ENCODE measurements at places on chromosomes 5 and 9. TPM values are rescaled to one million over a fixed set of nuclear protein-coding genes. Genes with fewer than 3 reads are reported as not detected.

GRCh38 chr5:36658038-36658756 is 51.8 kb downstream of the SLC1A3 start:
- H3K4me3 ChIP-seq = no peak overlapping the region
- DNase-seq = no peak
- H3K4me1 ChIP-seq = no peaks in the 10 kb centered on the region
- no peaks in the 10 kb centered on the region for H3K36me3 ChIP-seq

GRCh38 chr5:168430296-168430695 is 56.0 kb upstream of the RARS1 start:
- no peaks in the 10 kb centered on the region for H3K4me1 ChIP-seq
- H3K36me3 ChIP-seq = no peaks in the 10 kb centered on the region
- H3K27me3 ChIP-seq = no peaks in the 10 kb centered on the region
- H3K4me3 ChIP-seq = no peak overlapping the region
- no peak overlapping the region for H3K27ac ChIP-seq
- DNase-seq = no peak

DNA sequence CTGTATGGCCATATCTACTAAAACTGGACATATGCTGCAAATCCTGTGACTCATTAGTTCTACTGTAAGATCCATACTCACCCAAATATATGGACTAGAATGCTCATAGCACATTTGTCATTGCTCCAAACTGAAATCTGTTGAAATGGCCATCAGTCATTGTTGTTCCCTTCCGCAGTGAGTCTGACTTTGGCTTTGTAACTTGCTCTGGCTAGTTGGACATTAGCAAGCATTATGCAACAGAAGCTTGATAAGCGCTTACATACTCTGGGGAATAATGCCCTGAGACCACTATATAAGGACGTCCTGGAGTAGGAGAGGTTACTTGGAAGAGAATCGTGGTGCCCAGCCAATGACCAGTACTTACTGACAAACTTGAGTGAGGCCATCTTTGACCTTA is 9.0 kb downstream of the KIAA1958 start:
- no peaks in the 10 kb centered on the region for H3K36me3 ChIP-seq
- DNase-seq = no peak
- no peaks in the 10 kb centered on the region for H3K27me3 ChIP-seq
- no peak overlapping the region for H3K4me3 ChIP-seq

- no peak overlapping the region for H3K27ac ChIP-seq
- DNase-seq = no peak
- no peaks in the 10 kb centered on the region for H3K4me1 ChIP-seq
- no peaks in the 10 kb centered on the region for H3K27me3 ChIP-seq
These were observed 27.0 kb upstream of the SLC22A5 start for GRCh38 chr5:132342291-132343180.

DNA sequence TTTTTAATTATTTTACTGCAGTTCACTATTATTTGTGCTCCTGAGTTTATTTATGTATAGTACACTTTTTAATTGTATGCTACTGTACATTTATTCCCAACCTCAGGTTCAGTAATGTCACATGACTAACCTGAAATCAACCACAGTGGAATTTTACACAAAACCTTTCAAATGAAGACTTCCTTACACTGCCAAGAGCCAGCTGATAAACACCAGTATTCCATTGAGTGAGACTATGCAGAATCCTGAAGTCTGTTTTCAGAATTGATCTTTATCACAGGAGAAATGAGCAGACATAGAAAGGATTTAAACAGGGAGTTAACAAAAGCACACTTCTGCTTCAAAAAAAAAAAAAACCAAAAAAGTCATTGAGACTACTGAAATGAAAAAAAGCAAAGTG is 219.5 kb downstream of the PRR16 start:
- H3K27ac ChIP-seq = no peak overlapping the region
- H3K4me1 ChIP-seq = no peaks in the 10 kb centered on the region
- H3K36me3 ChIP-seq = no peaks in the 10 kb centered on the region
- DNase-seq = no peak
- H3K27me3 ChIP-seq = no peaks in the 10 kb centered on the region
- no peak overlapping the region for H3K4me3 ChIP-seq

DNA sequence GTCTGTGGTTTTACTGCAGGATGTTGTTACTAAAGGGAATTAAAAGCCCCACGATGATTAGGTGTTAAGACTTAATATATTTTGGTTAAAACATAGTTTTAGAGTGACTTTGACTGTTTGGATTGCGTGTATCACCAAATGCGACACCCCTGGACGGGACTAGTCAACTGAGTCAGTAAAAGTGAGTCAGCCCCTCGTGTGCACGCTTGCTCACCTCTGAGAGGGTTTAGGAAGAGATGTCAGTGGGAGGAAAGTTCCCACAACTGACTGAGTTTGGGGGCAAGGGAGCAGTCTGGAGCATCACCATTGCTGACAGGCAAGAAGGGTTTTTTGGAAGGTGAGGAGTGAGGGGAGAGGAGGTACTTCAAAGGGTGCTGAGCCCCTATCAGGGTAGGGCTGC is 14.4 kb upstream of the DMRT3 start:
- H3K27me3 ChIP-seq = no peaks in the 10 kb centered on the region
- H3K4me3 ChIP-seq = no peak overlapping the region
- no peak for DNase-seq
- H3K4me1 ChIP-seq = no peaks in the 10 kb centered on the region
- no peaks in the 10 kb centered on the region for H3K36me3 ChIP-seq
- H3K27ac ChIP-seq = no peak overlapping the region

Gene MCTP1
- 1.7 TPM for total RNA-seq

Gene FBN2
- total RNA-seq = 2.1 TPM
